ENCODE measurements at places on chromosomes 16 and 17. TPM values are rescaled to one million over a fixed set of nuclear protein-coding genes. Genes with fewer than 3 reads are reported as not detected.

DNA sequence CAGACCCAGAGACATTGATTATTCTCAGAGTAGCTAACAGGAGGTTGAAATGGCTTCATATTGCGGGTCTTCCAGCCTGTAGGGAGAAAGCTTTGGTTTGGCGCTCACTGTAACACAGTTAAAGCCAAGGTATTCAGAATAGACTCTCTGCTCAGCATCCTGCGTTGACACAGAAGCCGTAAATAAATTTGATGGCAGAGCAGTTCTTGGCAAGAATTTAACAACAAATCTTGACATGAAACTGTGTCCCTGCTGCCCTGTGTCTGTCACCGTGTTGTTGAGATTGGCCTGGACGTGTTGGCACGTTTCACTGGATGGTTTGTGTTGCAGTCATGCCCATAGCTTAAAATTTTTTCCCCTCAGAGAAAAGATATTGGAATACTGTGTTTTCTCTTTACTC is 359.6 kb downstream of the SNX29 start:
- no peak for DNase-seq

DNA sequence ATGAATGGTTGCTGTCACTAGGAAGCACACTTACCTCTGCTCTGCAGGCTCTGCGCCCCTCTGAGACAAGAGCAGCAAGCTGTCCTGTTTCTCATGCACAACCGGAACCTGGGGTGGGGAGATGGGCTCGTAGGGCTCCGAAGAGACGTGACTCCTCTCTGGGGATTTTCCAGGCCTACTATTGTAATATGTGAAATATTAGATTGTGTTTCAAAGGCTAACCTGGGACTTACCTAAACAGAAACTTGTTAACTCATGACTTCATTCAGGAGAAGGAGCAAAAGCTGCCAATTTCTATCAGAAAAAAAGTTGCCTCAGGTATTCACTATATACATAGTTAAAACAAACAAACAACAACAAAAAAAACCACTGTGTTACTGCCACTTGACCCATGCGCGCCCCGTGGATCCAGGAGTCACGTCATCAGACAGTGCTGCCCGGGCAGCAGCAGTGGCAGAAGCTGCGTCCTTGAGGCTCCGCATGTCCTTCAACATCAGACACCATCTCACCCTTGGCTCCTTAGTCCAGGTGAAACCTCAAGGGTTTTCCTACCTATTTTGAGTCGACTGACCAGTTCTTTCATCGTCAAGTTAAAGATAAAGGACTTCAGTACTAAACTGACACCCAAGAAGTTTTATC is 49.3 kb downstream of the TTC19 start:
- no peak for DNase-seq

- DNase-seq, result peak; percentile 96
Observed at GRCh38 chr16:20866145-20866772, 33.9 kb downstream of the DCUN1D3 start.

The EVI2B gene
- total RNA-seq, result 6.3 TPM

DNA sequence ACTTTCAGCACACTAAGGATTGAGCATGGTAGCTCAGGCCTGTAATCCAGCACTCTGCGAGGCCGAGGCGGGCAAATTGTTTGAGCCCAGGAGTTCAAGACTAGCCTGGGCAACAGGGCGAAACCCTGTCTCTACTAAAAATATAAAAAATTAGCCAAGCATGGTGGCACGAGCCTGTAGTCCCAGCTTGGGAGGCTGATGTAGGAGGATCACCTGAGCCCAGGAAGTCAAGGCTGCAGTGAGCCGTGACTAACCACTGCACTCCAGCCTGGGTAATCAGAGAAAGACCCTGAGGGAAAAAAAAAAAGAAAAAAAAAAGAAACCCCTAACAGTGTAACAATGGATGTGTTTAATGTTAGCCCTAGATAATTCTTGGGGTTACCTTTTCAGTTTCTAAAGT is 24.0 kb downstream of the PARN start:
- no peak for DNase-seq

GRCh38 chr17:15917438-15918027 is 27.4 kb upstream of the ADORA2B start:
- no peak for DNase-seq

- peak; percentile 91 for DNase-seq
Observed at GRCh38 chr17:42517516-42517915, 18.5 kb upstream of the NAGLU start.

The SCNN1B gene
- not detected for total RNA-seq
